HCT116 (cell line): ENCODE measurements at places on chromosomes 6 and 20.
A peak's percentile ranks its signal among the peaks of the same experiment; 100 is the strongest.

DNA sequence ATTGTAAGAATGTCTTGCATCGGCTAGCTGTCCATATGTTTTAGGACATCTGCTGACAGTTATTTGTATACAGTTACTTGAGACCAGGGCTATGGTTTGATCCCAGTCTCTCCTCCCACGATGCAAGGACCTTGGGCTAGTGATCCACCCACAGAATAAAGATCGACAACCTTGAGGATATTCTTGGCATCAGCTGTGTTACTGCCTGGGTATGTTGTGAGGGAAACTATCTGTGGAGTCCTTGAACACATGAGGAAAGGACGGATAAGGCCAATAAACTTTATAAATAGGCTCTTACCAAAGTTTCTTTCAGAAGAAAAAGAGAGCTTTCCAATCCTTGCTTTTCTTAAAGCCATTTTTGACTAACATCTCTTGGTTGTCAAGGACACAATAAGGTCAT is 70.8 kb upstream of the HEY2 start:
- no peak for DNase-seq

GRCh38 chr6:122347280-122347679 is 52.2 kb upstream of the HSF2 start:
- no peak for DNase-seq

GRCh38 chr20:63977739-63978276 is 1.6 kb downstream of the SAMD10 start:
- DNase-seq, result no peak

DNA sequence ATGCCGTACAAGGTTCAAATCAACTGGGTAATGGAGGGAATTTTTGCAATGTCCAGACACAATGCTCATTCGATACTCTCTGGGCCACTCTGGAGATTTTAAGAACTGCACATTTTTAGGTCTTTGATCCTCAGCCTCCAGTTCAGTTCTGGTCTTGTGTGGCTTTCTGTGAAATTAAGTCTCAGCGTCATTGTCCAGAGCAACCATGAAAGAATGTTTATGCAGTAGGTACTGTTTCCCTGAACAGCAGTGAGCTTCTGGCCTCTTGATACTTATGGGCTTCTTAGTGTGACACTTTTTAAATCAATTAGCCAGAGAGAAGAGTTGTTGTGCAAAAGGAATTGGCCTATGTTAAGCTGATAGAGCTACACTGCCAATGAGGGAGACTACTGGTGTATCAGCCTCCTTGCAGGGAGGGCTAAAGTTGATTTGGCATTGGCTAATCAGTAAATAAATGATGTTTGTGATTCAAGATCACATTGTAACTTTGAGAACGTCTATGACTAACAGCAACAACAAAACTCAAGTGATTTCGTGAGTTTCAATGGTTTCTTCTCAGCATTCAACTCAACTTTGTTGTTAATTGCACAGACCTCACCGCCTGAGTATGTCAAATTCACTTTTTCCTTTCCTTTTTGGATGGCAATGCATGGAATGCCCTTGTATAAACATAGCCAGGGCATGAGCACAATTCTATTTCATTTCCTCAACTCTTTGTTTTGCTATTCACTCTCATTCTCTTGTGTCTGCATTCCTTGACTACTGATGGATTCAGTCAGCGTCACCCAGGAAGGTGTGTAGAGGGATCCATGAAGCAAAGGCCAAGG is 85.1 kb downstream of the GJA1 start:
- no peak for DNase-seq

DNA sequence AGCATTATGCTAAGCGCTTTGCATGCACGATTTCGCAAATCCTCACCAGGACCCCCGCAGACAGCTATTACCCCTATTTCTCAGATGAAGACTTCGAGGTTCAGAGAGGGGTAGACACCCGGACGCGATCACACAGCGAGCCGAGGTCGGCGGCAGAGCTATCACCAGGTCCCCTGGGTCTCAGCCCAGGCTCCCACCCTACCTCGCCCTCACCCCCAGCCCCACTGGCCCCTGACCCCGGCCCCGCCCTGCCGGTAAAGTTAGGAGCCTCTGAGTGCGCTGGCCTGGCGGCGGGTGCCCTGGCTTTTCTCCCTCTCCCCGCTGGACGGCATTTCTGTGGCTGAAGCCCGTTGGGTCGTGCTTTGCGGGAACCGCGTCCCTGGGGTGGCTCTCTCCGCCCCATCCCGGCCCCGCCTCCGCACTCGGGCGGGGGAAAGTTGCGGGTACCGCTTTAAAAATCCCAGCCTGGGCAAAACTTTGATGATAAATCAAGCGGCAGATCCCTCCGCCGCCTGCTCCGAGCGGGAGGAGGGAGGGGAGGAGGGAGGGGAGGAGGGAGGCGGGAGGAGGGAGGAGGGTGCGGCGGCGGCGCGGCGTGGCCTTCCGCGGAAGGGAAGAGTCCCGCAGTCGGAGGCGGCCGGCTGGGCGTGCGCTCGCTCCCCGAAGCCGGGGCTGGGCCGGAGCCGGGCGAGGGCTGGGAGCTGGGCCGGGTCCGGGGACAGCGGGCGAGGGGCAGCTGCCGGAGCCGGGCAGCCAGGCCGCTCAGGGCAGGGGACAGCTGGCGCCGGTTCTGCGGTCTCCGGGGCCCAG is at the start of gene VSTM2L:
VSTM2L (plus strand) TSS at position 624 of the 810 bp plus-strand sequence. CDS start 224 bp downstream, outside the sequence.
- no peak for DNase-seq

DNA sequence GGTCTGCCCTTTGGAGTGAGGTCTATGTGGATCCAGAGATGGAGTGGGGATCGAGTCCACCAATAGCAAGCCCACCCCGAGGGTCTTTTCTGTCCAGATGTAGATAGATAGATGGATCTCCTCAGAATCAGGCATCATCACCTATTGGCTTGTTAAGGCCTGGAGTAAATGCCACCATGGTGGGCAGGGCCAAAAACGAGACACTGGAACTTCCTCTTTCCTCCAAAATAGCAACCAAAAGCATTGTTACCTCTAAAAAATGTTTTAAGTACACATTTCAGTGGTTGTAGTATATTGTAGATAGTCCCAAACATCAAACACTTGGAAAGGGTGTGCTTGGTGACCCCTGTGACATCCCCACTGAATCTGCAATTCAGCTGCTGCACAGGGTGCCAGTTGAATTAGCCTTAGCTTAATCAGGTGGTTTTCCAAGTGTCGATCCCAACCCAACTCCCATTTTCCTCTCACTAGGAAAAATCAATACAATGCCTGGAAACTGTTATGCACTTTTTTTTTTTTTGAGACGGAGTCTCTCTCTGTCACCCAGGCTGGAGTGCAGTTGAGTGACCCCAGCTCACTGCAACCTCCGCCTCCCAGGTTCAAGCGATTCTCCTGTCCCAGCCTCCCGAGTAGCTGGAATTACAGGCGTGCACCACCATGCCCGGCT is 35.0 kb upstream of the NELFCD start:
- DNase-seq, result no peak

GRCh38 chr6:51565472-51565871 is 521.9 kb downstream of the PKHD1 start:
- no peak for DNase-seq

- no peak for DNase-seq
These were observed 7.3 kb upstream of the YTHDF1 start for GRCh38 chr20:63223121-63223825.

DNA sequence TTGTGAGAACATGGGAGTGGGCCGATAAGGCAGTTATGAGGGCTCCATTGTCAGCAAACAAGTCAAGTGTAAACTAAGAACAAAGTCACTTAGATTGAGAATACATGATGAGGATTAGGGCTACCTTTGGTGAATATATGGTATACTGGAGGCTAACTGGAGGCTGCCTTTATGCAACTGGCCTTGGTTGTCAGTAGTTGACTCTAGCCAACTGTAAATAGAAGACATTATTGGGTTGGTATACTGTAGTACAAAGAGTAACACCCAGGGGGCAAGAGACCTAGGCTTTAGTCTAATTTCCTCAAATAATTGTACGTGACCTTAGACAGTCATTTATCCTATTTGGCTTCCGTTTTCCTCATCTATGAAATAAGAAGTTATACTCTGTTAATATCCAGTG is 235.2 kb downstream of the ARID1B start:
- DNase-seq, result no peak

DNA sequence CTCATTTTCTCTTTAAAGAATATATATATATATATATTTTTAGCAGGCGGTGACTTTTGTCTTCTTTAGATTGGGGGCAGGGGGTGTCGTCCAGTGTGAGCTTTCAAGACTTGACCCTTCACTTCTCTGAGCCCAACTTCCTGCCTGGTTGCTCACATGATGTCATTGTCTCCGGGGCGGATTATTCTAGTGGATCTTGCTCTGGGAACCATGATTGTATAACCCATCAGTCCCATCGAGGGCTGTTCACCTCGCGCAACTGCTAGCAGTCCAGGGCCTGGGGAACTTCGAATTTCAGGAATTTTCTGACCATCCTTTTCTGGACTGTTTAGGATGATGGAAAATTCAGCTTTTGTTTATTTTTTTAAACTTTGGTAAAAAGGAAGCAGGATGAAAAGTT is 1.0 kb downstream of the IGF2R start:
- DNase-seq, result peak; percentile 19

DNA sequence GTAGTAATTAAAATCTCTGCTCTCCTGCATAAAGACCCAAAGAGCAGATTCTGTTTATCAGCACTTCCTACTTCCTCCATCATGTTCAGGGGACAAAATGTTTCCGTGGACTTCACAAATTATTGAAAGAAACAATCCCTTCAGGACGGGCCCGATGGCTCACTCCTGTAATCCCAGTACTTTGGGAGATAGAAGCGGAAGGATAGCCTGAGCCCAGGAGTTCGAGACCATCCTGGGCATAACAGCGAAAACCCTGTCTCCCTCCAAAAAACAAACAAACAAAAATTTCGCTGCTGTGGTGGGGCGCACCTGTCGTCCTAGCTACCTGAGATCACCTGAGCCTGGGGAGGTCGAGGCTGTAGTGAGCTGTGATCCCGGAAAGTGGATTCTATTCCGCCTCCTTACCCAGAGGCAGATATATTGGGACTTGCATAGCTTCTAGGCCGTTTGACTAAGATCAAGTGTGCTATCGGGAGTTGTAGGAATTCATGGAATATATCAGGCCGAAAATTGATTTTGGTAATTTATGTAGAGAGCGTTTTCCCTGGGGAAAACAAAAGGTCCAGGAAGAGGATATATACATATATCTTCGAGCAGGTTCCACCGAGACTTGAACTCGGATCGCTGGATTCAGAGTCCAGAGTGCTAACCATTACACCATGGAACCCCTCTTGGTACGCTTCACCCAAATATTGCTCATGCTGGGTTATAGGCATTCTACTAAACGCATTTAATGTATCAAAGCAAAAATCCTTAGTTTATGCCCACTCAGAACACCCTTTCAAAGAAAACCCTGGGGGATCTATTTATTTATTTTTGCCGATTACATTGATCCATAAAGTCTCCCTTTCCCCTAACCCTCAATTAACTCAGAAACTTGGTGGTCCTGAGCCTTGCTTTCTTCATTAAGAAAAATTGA is 74.5 kb upstream of the ZNF184 start:
- peak; percentile 74 for DNase-seq

- DNase-seq, result no peak
These were observed 383.3 kb downstream of the TAF4 start for GRCh38 chr20:61682114-61682995.

DNA sequence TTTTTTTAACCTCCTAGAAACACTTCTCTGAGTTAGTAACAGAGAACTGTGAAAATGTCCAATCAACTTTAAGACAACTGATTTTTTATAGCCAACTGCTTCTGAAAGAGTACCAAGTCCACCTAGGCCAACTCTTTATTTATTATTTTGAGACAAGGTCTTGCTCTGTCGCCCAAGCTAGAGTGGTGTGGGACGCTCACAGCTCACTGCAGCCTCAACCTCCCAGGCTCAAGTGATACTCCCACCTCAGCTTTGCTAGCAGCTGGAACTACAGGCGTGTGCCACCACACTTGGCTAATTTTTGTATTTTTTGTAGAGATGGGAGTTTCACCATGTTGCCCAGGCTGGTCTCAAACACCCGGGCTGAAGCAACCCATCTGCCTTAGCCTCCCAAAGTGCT is 331.6 kb downstream of the RNGTT start:
- no peak for DNase-seq

DNA sequence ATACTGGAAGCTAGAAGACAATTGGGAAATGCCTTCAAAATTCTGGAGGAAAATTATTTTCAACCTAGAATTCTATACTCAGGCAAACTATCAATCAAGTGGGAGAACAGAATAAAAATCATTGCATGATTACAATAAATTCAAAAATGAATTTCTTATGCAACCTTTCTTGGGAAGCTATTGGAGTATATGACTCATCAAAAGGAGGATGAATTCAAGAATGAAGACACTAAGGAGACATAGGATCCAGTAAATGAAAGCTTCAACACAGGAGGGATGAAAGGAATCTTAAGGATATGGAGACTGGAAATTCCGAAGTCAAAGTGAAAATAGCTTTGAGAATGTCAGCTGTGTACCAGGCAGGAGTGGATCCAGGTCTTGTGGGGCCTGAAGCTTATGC is 12.6 kb upstream of the UBR2 start:
- DNase-seq, result no peak

GRCh38 chr6:13422681-13423221 is 64.6 kb downstream of the GFOD1 start:
- DNase-seq, result no peak

- DNase-seq, result no peak
These were observed 130.4 kb downstream of the MOXD1 start for GRCh38 chr6:132270726-132271402.

DNA sequence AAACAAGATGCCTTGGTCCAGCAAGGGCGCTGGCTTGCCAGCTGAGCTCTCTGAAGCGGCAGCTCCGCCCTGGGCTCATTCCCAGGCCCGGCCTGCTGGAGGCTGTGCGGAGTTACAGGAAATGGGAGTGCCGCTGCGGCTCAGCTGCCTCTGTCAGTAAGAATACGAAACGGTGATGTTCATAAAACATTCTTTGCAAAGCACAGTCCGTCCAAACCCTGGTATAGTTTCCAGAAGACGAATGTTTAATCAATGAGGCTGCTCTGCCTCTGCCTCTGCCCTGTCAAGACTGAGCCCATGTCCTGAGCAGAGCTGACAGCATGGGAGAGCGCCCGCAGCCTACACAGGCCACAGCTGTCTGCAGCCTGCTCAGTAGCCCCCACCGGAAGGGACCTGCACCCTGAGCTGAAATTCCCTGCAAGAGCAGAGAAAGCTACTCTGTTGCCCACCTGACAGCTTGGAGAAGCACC is 153.3 kb upstream of the SNX9 start:
- no peak for DNase-seq

GRCh38 chr20:35297740-35298139 is 5.5 kb upstream of the FAM83C start:
- no peak for DNase-seq
